Endodermal cell (in vitro differentiated cells): ENCODE measurements at places on chromosomes 7 and 10. TPM values are rescaled to one million over a fixed set of nuclear protein-coding genes. Genes with fewer than 3 reads are reported as not detected.

DNA sequence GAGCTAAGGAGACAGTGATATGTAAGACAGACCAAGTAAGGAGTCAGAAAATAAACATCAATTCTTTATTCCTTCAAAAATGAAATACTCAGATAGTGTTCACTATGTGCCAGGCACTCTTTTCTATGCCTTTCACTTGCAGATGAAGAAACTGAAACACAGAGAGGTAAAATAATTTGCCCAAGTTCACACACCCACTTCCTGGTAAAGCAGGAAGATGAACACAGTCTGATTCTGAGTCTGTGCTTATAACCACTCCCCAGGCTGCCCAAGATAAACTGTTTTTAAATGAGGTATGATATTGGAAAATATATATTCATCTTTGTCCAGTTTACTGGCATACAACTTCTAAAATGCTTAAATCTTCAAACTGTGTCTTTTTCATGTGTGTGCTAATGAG, 294.4 kb upstream of the NPVF start:
- no peak for DNase-seq

- no peak for DNase-seq
Measured at GRCh38 chr7:69823151-69823744, 225.0 kb downstream of the AUTS2 start.

The EPHB4 gene
- total RNA-seq = 107 and 117 TPM in 2 replicates

The AGAP9 gene
- total RNA-seq = 10.6 and 14.4 TPM in 2 replicates

DNA sequence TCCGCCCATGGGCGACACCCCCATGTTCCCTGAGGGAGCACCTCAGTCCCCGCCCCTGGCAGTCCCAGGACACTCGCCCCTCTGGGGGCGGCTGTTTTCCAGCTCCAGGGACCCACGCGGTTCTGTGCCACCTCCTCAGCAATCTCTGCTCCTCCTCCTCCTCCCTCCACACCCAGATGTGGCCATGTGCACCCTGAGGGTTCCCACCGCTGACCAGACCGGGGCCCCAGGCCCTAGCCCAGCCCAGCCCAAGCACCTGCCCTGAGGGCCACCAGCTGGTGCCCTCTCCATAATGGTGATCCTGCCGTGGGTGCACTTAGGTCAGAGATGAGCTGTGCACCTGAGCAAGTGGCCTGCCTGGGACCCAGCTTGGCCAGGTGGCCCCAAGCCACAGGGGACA, 25.1 kb downstream of the AP5Z1 start:
- DNase-seq = no peak

- DNase-seq = no peak
Measured at GRCh38 chr10:121658611-121659010, 60.4 kb upstream of the FGFR2 start.

DNA sequence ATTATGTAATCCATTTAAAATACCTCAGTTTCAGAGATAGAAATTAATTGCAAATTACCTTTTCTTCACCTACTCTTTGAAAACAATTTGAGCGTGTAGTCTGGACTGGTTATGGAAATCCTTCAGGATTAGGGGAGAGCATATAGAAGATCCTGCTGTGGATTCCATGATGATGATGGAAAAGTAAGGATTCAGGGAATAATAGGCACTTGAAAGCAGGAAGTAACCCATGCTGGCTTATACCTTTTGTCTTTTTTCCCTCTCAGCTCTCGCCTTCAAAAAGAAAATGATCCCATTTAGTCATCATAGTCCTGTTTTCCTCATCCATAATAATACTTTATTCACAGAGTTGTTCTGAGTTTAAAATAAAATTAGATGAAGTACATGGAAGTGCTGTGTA, 4.4 kb downstream of the HBP1 start:
- DNase-seq = no peak

DNA sequence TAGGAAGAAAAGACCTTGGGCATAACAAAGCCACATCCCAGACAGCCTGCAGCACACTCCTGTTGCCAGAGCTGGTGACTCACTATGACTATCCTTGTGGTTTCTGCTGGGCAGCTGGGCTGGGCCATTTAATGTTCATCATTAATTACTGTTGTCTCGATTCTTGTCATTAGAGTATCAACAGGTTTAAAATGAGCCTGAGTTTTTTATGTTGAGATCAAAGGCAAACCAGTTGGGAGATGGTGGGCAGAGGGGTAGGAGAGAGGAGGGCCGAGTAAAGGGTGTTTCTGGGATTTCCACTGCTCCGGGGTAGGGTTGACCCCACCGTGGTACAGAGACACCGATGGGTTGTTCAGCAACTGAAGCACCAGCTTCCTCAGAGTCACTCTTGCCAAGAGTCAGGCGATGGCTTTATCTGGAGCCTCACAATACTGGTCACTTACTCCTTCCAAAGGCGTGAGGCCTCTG, 128.7 kb upstream of the LYZL1 start:
- peak; percentile 84 for DNase-seq

The CYP2C18 gene
- not detected in 3 replicates for total RNA-seq

- no peak for DNase-seq
Measured at GRCh38 chr7:42106562-42106961, 130.4 kb downstream of the GLI3 start.

DNA sequence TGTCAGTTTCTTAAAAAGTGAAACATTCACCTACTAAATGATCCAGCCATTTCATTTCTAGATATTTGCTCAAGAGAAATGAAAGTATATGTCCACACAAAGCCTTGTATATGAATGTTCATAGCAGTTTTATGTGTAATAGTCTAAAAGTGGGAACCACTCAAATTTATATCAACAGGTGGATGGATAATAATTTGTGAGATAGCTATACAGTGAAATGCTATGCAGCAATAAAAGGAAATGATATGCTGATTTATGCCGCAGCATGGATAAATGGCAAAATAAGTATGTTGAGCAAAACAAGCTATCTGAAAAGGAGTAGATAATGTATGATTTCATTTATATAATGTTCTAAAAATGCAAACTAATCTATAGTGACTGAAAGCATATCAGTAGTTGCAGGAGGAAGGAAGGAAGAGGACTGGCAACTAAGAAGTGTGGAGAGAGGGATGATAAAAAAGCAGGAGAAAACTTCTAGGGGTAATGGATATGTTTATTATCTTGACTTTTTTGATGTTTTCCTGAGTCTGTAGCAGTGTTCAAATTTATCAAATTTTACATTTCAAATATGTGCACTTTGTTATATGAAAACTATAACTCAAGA, 80.6 kb downstream of the ABCB5 start:
- DNase-seq = no peak

The IRF5 gene
- 0.26 to 0.61 TPM (median 0.53 TPM) in 3 replicates for total RNA-seq

The ZNF467 gene
- total RNA-seq = 0.91 to 2.2 TPM (median 1.2 TPM) in 3 replicates

DNA sequence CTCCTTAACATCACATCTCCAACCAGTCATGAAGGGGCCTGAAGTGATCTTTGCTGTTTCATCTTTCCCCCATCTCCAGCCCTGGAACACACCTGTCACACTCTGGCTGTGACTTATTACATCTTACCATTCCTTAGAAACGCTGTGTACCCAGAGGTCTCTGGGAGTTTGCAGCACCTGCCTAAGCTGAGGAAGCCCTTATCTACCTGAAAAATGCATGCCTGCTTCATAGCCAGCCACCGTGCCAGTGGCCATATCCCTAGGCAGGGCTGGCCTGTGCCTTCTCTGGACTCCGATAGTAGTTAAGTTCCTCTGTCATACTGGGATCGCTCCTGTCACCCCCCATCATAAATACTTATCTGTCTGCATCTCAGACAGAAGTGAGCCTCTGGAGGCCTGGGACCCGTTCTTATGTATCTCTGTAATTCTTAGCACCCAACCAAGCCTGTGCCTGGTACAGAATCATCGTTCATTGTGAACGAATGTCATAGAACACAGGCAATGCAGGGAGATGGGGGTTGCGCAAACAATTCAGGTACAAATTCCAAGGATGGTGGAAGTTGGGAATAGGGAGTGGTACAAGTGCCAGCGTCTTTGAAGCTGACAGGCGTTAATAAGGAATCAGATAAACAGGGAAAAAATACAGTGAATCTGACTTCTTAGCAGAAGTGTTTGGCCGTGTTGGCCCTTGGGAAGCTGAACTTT, 254.6 kb downstream of the CAMK1D start:
- DNase-seq = no peak

DNA sequence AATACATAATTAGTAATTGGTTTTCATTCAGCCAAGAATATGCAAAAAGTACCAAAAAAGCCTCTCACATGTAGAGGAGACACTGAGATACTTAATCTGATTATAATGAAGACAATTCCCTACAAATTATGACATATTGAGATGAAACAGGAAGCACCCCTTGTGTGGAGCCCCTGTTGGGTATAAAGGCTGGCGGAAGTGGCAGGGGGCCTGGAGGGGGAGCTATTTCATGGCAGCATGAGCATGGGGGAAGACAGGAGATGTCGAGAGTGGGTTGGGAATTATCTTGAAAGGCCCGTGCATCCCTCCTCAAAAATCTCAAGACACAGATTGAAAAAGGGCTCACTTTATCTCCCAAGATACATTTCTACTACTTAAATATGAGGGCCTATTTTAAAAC, 96.9 kb downstream of the PIP4K2A start:
- no peak for DNase-seq

DNA sequence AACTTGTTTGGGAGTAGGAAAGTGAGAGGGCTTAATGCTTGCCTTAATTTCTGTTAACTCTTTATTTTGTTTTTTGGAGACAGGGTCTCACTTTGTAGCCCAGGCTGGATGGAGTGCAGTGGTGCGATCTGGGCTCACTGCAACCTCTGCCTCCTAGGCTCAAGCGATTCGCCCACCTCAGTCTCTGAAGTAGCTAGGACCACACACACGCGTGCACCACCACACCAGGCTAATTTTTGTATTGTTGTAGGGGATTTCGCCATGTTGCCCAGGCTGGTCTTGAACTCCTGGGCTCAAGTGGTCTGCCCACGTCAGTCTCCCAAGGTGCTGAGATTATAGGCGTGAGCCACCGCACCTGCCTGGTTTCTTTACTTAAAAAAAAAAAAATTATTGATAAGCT, 1.9 kb downstream of the PPP2R2D start:
- peak; percentile 35 for DNase-seq

GRCh38 chr10:84140036-84140379, 699 bp downstream of the GHITM start:
- DNase-seq = peak; percentile 51

The FAM25C gene
- not detected in 3 replicates for total RNA-seq

GRCh38 chr10:124680675-124681074, 63.5 kb downstream of the FAM53B start:
- no peak for DNase-seq

- DNase-seq = no peak
Measured at GRCh38 chr10:113137941-113138685, 188.1 kb downstream of the TCF7L2 start.

The GPR37 gene
- 32.8 and 33.1 TPM in 2 replicates for total RNA-seq

GRCh38 chr10:119541459-119542356, 811 bp downstream of the RGS10 start:
- DNase-seq = peak; percentile 66
